ENCODE measurements at places on chromosomes 1 and 21. TPM values are rescaled to one million over a fixed set of nuclear protein-coding genes. Genes with fewer than 3 reads are reported as not detected.

DNA sequence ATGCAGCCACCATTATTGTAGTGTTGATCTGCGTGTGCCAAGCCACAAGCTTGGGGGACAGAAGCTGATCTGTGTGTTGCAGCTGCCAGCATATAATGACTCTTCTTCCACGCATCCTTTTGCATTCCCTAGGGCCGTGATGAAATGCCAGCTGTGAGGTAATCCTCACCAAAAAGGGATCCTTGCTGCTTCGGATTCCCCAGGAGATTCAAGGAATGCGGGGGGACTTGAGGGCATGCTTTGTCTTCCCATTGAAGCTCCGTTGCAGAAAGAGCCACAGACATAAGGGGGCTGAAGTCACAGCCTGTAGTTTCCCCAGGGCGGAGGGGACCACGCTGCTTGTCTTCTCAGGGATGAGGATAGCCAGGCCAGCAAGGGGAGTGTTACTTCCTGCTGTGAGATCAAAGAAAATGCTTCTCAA, 281.6 kb upstream of the FMN2 start:
- no peak for DNase-seq

DNA sequence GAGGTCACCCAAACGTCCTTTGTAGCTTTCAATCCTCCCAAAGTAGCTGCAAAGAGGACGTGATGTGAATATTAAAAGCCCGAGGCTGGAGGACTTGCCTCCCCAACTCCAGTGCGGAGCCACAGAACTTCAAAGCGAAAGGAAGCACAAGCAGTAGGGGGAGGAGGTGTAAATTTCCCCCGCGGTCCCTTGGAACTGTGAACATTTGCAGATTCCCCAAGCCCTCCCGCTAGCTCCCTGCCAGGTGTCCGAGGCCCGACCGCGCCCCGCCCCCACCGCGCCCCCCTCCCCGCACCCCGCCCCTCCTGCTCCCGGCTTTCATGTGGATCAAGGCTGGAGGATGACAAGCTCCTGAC, 41.5 kb upstream of the HAO2 start:
- DNase-seq, result no peak

DNA sequence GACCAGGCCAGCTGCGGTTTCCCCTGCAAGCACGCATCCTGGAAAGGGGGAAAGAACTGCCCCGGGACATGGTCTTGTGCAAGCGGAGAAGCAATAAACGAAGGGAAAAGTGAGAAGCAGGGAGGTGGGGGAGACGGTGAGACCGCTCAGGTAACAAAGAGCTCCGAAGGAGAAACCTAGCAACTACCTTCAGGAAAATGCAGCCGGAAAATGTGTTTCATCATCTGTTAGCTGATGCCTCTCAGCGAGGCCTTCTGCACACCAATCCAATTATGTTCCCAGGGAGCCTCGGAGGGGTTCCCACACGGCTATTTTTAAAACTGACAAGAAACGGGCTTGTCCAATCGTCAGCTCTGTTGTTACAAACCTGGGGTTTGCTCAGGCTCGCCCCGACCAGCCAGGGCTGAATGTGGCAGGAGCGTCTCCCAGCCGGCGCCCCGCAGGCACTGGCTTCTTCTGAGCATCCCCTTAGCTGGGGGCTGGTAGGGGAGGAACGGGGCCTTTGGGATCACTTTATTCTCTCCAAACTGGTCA, 3.4 kb downstream of the RIPK4 start:
- no peak for DNase-seq

The CEPT1 gene
- polyA plus RNA-seq, result 28.6 TPM

GRCh38 chr1:232596666-232597303, 33.1 kb downstream of the SIPA1L2 start:
- DNase-seq, result no peak

GRCh38 chr1:247173431-247173830, 1.6 kb upstream of the ZNF124 start:
- DNase-seq, result no peak

GRCh38 chr1:115325874-115326273, 12.2 kb downstream of the NGF start:
- no peak for DNase-seq

DNA sequence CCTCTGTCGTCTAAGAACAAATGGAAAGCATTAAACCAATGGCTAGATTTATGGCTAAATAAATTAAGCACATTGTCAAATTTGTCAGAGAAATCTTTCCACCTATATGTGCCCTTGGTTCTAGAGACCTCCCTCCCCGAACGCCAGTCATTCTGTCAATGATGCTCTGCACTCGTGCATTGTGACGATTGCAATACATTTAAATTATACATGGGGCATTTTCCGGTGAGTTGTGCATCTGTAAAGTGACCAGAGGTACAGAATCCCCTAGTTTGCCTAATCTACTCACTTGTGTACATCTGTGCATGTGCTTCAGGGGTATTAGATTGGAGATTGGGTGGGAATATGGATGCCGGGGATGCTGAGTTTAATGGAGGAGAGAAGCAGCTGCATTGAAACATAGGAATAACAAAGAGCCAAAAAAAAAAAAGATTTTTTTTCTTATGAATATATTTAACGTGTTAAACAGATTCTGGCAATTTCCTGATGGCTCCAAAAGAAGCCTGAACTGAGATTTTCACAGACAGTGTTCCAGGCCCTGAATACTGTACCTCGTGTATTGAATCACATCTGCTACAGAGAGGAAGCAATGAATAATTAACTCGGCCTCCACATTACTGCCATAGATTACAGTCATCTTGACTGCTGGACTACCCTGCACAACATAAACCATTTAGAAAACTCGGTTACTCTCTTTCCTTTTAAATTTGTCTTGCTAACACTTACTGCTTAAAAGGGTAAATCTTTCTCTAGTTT, 149.0 kb upstream of the C1orf87 start:
- DNase-seq, result no peak

The SERPINC1 gene
- 0.16 TPM for polyA plus RNA-seq

GRCh38 chr1:203630697-203631096, 4.1 kb downstream of the ATP2B4 start:
- no peak for DNase-seq

- peak; percentile 7 for DNase-seq
These were observed 288.8 kb downstream of the DPYD start for GRCh38 chr1:97632075-97632474.

The RAD54L gene
- 1.9 TPM for polyA plus RNA-seq

GRCh38 chr1:84436876-84437655, 38.8 kb downstream of the DNASE2B start:
- DNase-seq, result no peak

All from AG04450 (cell line).